Stimulated activated CD4-positive, alpha-beta T cell treated with anti-CD3 and anti-CD28 coated beads, Interleukin-2, amount 100 ng/mL, for 4 hours (primary cell): ENCODE measurements at places on chromosomes 3 and 15.

GRCh38 chr3:127723011-127723567, 50.3 kb downstream of the ABTB1 start:
- DNase-seq, result no peak

DNA sequence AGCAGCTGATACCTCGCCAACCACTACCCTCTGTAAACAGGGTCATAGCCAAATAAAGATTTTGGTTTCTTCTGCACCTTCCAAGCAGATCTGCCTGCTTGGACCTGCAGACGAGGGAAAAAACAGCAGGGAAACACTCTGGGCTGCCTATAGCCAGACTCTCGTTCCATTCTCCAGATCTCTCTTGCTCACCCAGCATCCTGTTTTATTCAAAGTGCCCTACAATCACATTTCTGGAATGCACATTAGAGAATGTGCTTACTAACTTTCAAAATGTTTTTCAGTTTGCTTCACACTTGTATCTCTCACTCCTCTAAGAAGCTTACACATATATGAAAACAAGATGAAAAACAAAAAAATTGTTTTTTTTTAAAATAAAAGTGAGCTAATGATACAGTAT, 71.4 kb downstream of the MLH1 start:
- DNase-seq, result no peak

DNA sequence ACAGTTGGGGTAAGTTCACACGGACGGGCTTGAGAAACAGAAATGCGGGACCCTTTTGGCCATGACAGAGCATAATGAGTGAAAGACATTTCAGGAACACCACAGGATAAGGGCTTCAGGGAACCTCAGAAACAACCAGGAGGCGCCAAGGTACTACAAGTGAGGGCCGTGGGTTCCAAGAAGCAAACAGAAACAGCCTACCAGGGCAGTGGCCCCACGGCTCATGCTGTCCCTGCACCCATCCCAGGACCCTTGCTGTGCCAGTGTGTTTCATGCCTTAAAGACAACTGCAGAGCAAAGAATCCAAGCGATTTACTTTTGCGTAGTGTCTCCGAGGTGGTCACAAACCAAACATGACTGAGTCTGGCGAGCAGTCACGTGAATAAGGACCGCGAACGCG, 54.0 kb downstream of the RUBCN start:
- DNase-seq, result no peak

DNA sequence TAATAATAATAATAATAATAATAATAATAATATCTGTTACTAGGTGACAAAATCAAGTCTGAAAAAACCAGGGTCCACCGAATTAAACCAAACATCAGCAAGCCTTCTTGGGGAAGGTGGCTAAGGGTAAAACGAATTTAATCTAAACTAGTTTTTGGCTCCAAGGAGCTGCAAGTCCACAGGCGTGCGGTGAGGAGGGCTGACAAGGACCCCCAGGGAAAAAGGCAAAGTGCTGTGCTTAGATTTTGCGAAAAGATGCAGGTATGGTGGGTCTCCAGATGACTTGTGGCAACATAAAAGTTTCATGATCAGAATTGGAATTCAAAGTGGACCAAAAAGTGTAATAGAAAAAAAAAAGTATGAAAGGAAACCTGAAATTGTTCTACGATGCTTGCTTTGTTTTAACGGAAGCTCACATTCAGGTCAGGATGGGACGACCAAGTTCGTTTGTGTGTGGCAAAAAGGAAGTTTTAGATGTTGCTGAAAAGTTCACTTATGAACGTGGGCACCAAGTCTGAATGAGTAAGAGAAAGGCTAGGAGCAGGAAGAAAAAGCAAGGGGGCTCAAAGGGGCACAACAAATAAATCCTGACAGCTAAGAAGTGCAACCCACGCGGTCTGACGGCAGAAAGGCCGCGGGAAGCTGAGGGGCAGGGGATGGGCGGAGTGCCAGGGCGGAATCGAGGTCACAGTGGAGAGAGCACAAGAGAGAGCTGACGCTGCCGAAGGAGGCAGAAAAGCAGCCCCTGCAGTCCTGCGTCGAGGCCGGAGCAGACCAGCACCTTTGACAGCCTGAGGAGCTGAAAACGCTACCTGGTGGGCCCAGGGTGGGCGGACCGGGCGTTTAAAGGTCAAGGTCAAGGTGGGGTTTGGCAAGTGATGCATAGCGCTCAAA, 1.1 kb downstream of the WDR82 start:
- peak; percentile 67 for DNase-seq

DNA sequence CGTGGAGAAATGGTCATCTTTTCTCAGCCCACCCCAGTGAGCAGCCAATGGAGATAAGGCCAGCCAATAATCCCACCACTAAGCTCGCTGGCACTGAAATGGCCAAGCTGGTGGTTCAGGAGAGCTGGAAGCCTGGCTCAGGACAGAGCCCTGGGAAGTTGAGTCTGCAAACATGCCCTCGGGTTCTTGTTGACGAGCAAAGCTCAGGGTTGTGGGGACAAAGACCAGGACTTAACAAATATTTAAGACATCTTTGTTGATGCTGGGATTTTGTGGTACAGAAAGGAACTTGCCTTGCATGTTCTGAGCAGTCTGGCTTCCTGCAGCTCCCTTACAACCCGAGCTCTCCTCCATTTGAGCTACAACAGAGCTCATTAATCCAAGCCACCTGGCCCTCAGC, 4.4 kb downstream of the FAH start:
- no peak for DNase-seq

GRCh38 chr3:190169877-190170276, 49.2 kb upstream of the P3H2 start:
- DNase-seq, result no peak

DNA sequence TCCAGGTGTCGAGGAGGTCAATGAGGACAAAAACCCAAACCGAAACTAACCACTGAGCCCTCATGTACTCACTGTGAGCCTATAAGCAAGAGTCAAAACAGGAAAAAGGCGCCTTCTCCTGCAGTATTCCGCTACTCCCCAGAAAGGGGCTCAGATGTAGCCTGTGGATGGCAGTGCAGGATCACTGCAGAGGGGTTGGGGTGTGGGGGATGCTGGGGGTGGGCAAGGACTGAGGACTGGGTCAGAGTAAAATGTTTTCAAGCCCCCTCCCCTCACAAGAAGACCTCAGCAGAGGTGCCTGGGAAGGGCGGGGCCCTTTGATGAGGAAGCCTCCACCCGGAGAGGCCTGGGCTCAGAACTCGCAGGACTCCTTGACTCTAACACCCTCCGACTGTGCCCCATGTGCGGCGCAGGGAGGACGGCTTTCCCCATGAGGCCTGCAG, 170.1 kb downstream of the OSBPL10 start:
- DNase-seq, result no peak

GRCh38 chr3:164186095-164186494, 892.2 kb downstream of the SI start:
- no peak for DNase-seq

DNA sequence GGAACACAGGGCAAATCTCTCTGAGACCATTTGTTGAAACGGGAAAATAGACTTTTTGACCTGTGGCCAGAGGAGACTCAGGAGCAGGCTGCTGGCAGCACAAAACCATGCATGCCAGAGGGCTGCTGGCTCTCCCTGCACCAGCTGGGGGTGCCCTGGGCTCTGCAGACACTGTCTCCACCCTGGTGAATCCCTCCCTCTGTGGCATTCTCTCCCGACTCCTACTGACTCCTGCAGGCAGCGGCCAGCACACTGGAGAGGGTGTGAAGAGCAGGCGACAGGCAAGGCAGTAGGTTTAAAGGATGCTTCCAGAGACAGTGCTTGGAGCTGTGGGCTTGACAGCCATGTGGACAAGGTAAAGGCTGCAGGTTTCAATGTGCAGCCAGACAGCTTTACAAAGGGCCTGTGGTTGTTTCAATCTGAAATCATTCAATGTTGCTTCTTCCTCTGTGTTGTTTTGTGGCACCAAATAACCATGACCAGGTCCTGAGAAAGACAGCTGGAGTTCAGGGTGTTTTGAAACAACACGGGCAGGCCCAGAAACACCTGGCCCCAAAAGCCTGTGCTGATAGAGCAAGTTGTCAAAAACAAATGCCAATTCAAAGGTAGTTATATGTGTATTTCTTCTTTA, 431.0 kb upstream of the ATP10A start:
- DNase-seq, result no peak

GRCh38 chr3:43296565-43296964, 10.2 kb downstream of the SNRK start:
- DNase-seq, result peak; percentile 49

DNA sequence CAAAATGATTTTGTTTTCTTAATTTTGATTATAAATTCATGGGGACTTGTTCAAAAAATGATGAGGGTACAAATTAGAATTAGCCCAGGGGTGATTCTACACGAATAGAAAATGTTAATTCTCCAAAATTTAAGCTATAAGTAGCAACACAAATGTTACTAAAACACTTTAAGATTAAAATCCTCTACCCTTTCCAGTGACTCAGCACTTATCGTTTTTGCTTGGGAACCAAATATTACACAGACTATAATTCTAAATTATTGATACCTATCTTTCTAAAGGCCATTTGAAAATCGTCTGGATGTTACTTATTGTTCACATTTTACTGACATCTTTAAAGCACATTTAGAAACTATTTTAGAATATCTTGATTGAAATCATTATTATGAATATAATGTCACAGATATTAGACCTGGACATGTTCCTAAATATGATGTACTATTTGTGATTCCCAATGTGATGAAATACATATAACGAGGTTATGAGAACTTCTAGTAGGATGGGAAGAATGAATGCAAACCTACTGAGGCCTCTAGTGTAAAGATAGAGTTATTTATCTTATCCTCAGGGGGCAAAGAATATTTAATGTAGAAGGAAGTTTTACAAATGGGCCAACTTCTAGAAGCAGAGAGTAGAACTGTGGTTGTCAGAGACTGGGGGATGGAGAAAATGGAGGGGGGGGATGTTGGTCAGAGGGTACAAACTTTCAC, 132.0 kb upstream of the TP63 start:
- DNase-seq, result no peak

GRCh38 chr15:62858343-62858742, 184.2 kb upstream of the TPM1 start:
- DNase-seq, result no peak

- no peak for DNase-seq
These were observed 191.1 kb downstream of the GREM1 start for GRCh38 chr15:32908872-32909271.

GRCh38 chr15:67043939-67044771, 21.2 kb upstream of the SMAD3 start:
- DNase-seq, result no peak

DNA sequence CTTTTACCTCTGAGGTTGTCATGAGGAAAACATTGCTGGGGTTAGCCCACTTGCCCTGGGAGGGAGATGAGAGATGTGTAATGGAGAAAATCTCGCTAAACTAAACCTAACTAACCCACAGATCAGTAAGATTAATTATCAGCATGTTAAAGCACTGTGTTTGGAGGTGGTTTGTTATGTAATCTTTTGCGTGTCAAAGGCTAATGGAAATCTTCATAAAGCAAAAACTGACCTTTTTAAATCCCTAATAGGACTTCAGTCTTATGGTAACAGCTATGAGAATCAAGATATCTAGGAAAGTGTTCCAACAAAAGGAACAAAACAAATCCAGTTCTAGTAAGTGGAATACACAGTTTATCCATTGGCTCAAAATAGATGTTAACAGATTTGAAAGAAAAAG, 102.7 kb downstream of the PLOD2 start:
- no peak for DNase-seq

DNA sequence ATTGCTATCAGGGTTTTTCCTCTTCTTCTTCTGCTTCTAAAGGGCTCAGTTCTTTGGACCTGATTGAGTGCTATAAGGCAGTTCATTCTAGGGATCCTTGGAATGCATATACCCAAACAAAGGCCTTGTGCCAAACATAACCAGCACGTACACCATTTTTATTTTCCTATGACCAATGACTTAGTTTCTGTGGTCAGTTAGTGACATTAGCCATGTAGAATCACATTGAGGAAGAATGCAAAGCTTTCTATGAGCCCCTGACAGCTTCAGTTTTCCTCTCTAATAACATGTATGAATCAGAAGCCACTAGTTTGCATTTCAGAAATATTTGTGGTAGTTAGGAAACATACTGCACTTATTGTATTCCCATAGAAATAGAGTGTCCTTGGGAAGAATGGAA, 240.0 kb downstream of the THRB start:
- no peak for DNase-seq

- no peak for DNase-seq
These were observed 49.5 kb downstream of the CEP70 start for GRCh38 chr3:138544546-138544945.

DNA sequence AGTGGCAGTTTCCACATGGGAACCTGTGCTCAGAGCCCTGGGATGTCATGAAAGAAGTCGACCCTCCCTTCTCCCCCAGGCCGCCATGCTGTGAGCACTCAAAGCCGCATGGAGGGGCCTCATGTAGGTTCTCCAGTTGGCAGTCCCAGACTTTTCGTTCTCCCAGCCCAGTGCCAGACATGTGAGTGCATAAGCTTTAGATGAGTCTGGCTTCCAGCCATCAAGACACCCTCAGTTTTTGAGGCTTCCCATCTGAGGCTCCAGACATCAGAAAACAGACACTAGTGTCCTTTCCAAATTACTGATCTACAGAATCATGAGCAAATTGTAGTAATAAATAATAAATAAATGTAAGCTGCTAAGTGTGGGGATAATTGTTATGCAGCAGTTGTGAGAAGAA, 136.5 kb upstream of the AGBL1 start:
- no peak for DNase-seq

DNA sequence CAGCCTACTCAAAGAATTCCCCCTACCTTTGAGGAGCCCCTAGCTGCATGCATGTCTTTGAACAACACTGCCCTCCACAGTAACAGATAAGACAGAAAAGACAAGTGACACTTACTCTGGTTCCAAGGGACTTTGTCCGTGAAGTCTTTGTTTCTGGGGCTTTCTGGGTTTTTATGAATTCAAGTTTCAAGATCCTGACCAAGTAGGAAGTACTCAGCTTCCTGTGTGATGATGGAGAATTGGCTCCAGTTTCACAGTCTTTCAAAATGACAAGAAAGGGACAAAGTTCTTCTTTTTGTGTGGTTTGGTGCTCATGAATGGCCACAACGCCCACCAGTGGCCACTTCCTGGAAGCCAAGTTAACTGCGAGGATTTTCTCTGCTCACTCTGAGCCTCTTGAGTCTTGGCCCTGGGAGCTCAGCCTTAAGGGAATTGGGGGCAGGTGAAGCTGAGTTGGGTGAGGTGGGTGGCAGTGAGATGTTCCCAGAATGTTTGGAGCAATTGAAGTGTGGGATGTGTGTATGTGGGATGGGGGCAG, at the start of gene CCR1:
CCR1 (minus strand) TSS at position 147 of the 538 bp plus-strand sequence. CDS start 4,000 bp downstream, outside the sequence.
- DNase-seq, result no peak
